Body of pancreas (tissue), 4 donors: ENCODE measurements at places on chromosomes 6 and 20. TPM values are rescaled to one million over a fixed set of nuclear protein-coding genes. Genes with fewer than 3 reads are reported as not detected.

The EFCAB8 gene
- total RNA-seq = not detected

The HAO1 gene
- total RNA-seq = not detected

The MPIG6B gene
- total RNA-seq = not detected

The ATP6V1G2 gene
- total RNA-seq = not detected

The TCP11 gene
- total RNA-seq = not detected

The RIMS4 gene
- total RNA-seq = 0.26 TPM

The HLA-DPA1 gene
- total RNA-seq = 81.7 TPM

The IP6K3 gene
- total RNA-seq = not detected

The TRIM40 gene
- not detected for total RNA-seq

The RGS19 gene
- total RNA-seq = 14.5 TPM
